ENCODE measurements at places on chromosomes 7 and 10. TPM values are rescaled to one million over a fixed set of nuclear protein-coding genes. Genes with fewer than 3 reads are reported as not detected.

The SEMA3D gene
- total RNA-seq = 4.4 TPM

The AKR1C2 gene
- 22.6 TPM for total RNA-seq

The NXPH1 gene
- 47.4 TPM for total RNA-seq

The SYCE1 gene
- total RNA-seq = 0.94 TPM

The PRSS1 gene
- not detected for total RNA-seq

The DUS4L gene
- 17.9 TPM for total RNA-seq

The KRIT1 gene
- total RNA-seq = 119 TPM

The OPN1SW gene
- total RNA-seq = not detected

The CC2D2B gene
- total RNA-seq = 2.0 TPM

The EIF4H gene
- total RNA-seq = 146 TPM

The ACTL6B gene
- 109 TPM for total RNA-seq

The CPA5 gene
- total RNA-seq = not detected

The KIAA1217 gene
- 5.9 TPM for total RNA-seq

The NEBL gene
- total RNA-seq = 61.1 TPM

The GJC3 gene
- 0.47 TPM for total RNA-seq

The NDUFB8 gene
- total RNA-seq = 102 TPM

The OR6V1 gene
- total RNA-seq = not detected

The SLC18A3 gene
- total RNA-seq = not detected

The NOS3 gene
- total RNA-seq = 0.78 TPM

The HMX3 gene
- not detected for total RNA-seq

- DNase-seq = no peak
Measured at GRCh38 chr7:16071246-16071857, 350.0 kb downstream of the CRPPA start.

- DNase-seq = no peak
Measured at GRCh38 chr10:115091161-115091560, 2.0 kb upstream of the ATRNL1 start.

- DNase-seq = no peak
Measured at GRCh38 chr7:150855046-150855445, 2.7 kb downstream of the AOC1 start.

DNA sequence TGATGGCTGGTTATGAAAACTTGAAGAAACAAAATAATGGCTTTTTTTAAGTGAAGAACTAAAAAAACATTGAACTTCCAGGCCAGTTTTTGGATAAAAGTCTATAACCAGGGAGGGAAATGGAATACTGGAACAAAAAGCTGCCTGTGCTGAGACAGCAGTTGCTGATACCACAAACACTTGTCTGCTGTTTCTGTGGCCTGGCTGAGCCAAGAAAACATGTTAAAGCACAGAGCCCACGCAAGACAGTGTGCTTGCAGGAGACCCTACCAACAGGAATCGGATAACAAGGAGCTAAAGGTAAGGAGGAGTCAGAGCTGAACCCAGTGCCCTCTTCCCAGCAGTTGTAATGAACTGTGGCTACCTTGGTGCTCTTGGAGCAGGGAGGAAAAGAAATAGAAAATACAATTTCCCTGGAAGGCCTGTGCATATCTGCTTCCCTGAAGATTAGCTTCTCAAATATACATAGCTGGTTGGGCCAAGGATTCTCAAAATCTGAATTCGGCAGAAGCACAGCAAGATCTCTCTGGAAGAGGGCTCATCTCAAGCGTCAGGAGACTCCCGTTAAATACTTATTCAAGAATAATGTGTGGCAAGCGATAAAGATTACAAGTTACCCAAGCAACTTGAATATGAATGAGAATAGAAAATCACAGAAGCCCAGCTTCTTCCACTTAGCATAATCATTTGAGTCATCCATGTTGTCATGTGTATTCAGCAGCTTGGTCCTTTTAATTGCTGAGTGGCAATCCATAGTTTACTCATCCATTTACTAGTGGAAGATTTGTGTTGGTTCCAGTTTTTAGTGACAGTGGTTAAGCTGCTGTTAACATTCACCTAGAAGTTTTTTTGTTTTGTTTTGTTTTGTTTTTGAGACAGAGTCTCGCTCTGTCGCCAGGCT lies 87.6 kb downstream of the NOD1 start:
- DNase-seq = no peak

DNA sequence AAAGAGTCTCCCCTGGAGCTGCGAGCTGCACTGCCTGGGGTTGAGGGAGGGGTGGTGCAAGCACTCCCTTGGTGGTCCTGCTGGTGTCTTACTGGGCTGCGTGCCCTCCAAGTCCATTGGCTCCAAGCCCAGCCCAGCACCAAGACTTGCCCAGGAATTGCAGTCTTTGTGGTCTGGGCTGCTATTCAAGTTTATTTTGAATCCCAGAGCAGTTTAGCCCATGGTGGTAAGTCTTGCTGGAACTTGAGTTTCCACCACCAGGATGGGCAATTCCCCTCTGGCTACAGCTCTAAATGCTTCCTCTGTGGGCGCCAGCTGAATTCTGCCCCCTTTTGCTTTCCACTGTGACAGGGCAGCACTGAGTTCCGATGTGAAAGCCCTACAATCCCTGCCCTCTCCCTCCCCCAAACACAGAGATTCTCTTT lies 25.1 kb downstream of the GALNT11 start:
- DNase-seq = no peak

- DNase-seq = peak; percentile 45
Measured at GRCh38 chr10:124740369-124741280, 3.6 kb downstream of the FAM53B start.

- DNase-seq = no peak
Measured at GRCh38 chr10:48399056-48399541, 92.6 kb downstream of the MAPK8 start.

- DNase-seq = no peak
Measured at GRCh38 chr10:44985175-44985681, 6.6 kb upstream of the DEPP1 start.

DNA sequence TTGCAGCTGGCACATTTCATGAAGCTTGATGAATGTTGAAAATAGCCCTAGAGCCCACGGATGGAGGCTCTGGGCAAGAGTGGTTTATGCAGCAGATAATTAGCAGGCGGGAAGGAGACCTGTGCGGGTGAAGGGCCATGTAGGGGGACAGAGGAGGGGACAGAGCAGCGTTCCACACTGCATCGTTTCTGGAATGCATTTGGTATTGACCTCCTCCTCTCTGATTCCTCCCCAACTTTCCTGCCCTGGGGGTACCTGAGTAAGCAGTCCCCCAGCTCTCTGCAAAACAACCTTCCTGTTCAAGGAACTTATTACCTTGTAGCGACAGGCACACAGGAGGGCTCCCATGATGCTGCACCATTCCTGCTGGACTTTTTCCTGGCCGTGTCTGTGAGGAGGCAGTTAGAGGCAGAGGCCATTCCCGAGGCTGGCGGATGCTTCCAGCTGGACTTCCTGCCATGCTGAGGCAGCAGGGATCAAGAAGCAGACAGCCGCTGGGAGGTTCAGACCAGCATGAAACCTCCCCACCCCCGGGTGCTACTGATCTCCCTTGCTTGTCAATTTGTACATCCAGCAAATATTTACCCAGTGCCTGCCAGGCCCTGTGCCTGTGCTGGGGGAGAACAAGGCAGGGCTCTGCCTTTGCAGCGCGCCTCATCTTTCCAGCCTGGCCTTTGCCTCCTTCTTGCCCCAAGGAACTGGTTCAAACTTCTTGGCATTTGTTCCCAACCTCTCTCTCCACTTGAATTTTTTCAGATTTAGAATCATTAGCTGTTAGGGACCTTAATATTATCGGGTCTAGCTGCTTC lies 28.7 kb downstream of the SLC29A3 start:
- no peak for DNase-seq

DNA sequence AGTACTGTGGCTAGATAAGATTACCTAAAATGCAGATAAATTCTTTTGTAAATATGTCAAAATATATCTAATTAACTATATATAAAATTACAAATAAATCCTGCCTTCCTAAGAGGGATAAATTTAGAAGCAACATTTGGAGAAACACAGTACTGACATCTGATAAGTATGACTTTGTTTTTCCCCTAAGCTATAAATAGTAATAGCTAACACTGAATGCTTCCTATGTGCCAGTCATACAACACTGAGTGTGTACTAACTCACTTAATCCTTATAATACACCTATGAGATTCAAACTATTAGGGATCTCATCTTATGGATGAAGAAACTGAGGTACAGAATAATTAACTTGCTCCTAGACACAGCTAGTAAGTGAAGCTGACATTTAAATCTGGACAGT lies 733.4 kb downstream of the MAGI2 start:
- DNase-seq = no peak

GRCh38 chr10:72487116-72487515 lies 132.4 kb upstream of the DNAJB12 start:
- DNase-seq = no peak

DNA sequence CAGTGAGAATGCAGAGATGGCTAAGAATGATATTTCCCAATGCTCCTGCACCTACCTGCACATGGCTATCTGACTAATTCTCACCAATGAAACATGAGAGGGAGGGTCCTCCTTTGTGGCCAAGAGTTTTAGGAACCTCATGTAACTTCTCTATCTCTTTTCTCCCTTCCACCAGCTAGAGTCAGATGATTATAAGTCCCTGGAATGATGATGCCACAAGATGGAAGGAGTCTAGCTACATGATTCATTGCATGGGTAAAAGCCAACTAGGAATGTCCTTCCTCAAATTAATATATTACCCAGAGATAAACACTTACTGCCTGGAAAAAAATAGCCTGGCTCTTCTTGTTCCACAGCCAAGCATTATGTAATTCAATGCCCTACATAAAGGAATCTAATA lies 55.1 kb upstream of the AASS start:
- DNase-seq = no peak

- no peak for DNase-seq
Measured at GRCh38 chr7:87528730-87529129, 53.2 kb upstream of the ABCB4 start.

GRCh38 chr7:22551768-22552513 lies 52.0 kb upstream of the STEAP1B start:
- DNase-seq = no peak

DNA sequence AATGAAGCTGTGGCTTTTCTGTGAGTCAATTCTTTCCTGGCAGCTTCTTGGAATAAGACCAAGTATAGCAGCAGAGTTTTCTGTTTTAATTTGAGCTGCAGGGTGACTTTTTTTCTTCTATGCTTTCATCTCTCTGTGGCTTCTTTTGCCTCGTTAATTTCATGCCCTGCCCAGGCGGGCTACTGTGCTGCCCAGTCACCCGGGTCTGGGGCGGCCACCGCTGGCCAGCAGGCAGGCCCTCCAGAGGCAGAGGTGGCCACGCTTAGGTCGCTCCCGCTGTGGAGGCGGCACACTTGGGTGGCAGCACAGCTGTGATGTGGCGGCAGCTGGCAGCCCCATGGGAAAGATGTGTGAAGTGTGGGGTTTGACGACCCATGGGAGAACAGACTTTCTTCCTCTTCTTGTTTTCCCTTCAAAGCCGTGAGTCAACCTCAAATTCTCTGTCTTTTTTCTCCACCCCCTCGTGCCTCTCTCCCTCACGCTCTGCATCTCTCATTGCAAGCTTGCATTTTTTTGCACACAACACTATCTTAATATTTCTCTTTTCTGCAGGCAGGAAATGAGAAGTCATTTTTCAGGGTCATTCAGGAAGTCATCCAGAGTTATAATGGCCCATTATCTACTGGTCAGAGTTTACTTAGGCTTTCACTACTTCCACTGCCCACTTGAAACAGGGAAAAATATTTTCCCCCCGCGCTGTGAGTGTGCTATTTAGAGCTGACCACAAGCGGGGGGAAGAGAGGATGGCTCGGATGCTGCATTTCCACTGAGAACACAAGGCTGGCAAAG lies 67.8 kb downstream of the EGFR start:
- no peak for DNase-seq

- DNase-seq = no peak
Measured at GRCh38 chr10:103703941-103704919, 151.1 kb downstream of the SH3PXD2A start.

DNA sequence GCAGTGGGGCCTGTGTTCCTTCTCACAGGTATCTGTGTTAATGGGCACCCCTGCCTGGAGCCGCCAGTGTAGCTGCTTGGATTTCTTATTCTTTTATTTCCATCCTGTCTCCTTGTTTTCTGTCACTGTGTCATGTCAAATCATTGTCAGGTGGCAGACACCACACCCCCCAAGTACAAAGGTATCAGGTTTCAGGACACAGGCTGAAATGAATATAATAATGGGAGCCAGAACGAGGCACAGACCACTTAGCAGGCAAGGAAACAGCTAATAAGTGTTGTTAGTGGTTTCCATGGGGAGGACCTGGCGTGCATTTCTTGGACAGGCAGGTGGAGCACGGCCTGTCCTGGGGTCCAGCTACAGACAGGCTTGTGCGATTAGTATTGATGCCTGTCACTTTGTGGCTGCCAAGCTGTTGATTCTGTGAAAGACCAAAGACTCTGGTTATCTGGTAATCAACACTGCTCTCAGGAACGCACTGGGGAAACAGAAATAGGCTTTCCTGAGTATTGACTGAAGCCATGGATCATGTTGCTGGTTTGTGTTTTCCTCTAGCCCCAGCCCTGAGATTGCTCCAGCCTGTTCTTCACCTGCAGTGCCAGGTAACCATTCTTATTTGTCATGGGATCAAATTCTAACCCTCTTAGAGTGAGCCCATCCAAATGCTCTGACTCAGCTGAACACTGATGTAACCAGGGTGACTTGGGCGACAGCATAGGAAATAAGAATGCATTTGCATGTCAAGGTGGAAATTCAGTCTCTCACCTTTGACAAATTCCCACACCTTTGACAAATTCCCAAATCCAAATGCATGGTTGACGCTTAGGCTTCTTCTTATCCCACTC lies 1002.0 kb downstream of the LRMDA start:
- no peak for DNase-seq

DNA sequence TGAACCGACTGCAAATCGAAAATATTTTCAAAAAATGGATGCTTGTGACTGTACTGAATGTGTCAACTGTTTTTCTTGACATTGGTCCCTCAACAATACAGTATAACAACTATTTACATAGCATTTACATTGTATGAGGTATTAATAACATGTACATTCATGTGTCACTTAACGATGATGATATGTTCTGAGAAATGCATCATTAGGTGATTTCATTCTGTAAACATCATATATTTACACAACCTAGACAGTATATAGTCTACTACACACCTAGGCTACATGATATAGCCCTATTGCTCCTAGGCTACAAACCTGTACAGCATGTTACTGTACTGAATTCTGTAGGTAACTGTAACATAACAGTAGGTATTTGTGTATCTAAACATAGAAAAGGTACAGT lies 39.7 kb downstream of the SIRT1 start:
- DNase-seq = no peak

DNA sequence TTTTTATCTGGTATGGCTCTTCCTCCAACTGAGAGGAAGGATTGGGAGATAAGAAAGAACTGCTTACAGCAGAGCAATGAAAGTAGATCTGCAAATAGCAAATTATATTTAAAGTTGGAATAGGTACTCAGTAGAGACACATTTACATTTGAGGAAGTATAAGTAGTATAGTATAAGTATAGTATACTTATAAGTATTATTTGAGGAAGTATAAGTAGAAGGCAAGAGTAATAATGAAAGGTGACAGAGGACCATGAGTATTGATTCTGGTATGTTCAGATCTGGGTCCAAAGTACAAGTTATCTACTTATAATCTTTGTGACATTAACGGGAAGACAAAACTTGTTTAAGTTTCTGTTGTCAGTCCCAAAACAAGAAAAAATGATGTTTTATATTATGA lies 527.6 kb upstream of the SORCS1 start:
- DNase-seq = no peak

- no peak for DNase-seq
Measured at GRCh38 chr7:141362580-141363435, 188.4 kb upstream of the AGK start.

- DNase-seq = no peak
Measured at GRCh38 chr10:12566161-12567115, 217.1 kb downstream of the CAMK1D start.

GRCh38 chr10:11104772-11105675 lies 87.4 kb downstream of the CELF2 start:
- DNase-seq = no peak

Measured in occipital lobe (tissue), 3 donors.